ENCODE measurements at places on chromosomes 2 and 18. TPM values are rescaled to one million over a fixed set of nuclear protein-coding genes. Genes with fewer than 3 reads are reported as not detected.

DNA sequence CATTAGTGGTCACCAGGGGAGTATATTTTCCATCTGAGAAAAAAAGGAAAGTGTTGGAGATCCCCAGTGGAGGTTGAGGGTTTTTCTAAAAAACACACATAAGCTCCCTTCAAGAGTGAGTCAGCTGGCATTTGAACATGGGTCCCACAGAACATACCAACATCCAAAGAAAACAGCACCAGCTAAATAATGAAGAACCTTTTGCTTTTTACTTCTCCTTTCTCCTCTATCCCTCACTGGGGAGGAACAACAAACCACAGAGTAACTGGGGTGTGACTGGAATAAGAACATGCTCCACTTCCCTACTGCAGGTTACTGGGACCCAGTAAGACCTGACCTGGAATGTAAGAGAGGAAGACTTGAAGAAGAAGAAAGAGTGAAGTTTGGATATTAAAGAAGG, 56.5 kb upstream of the RAPH1 start:
- H3K27me3 ChIP-seq = no peaks in the 10 kb centered on the region
- H3K36me3 ChIP-seq = no peaks in the 10 kb centered on the region

DNA sequence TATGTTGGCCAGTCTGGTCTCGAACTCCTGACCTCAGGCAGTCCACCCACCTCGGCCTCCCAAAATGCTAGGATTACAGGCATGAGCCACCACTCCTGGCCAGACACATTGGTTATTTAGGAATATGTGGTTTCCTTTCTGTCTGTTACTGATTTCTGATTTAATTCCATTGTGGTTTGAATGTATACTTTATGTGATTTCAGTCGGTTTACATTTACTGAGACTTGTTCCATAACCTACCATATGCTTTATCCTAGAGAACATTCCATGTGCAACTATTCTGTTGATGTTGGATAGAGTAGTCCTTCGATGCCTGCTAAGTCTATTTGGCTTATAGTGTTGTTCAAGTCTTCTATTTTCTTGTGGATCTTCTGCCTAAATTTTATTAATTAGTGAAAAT, 1.6 kb upstream of the CCL20 start:
- no peak for DNase-seq
- peaks cover 11% of the 10 kb centered on the region for H3K4me1 ChIP-seq

The CKAP2L gene
- 20.7 TPM for total RNA-seq

The PTPRN gene
- total RNA-seq = not detected

The HOXD1 gene
- total RNA-seq = not detected
